ENCODE measurements at places on chromosomes 2 and 18.

GRCh38 chr18:42412281-42412680 is 457.2 kb downstream of the PIK3C3 start:
- no peaks in the 10 kb centered on the region for H3K27me3 ChIP-seq
- H3K4me1 ChIP-seq = no peaks in the 10 kb centered on the region
- H3K36me3 ChIP-seq = no peaks in the 10 kb centered on the region
- H3K27ac ChIP-seq = no peak overlapping the region
- DNase-seq = no peak

DNA sequence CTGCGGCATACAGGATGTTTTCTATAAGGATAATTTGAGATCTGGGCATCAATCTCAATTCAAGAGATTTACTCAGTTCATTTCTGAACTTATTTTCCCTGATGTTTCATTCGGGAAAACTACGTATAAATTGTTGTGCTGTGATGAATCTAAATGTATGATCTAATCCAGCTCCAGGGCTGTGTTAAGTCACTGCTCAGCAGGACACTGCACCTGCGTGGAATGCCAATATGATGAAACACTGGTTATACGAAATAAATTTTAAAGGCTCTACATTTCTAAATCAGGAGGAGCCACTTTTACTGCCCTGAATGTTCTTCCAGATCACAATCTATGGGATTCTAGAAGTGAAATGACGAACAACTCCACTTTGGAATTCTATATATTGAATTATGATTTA is 259.0 kb downstream of the HNMT start:
- H3K4me1 ChIP-seq = no peaks in the 10 kb centered on the region
- no peak overlapping the region for H3K27ac ChIP-seq
- H3K27me3 ChIP-seq = no peaks in the 10 kb centered on the region
- no peak for DNase-seq

DNA sequence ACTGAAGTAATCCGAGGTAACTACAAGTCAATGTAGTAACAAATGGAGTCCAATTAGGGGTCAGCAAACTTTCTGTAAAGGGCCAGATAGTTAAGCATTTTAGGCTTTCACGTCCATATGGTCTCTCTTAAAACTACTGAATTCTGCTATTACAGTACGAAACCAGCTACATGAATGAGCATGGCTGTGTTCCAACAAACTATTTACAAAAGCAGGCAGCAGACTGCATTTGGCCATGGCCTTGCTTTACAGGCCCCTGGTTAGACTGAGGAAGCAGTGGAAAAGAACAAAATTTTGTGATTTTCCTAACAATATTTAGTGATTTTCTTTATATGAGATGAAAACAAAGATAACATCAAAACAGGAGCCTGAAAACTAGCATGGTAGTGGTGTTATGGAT is 64.0 kb downstream of the RTN4 start:
- no peak for DNase-seq
- H3K27ac ChIP-seq = no peak overlapping the region
- H3K4me3 ChIP-seq = no peak overlapping the region

- H3K27me3 ChIP-seq = peaks cover 2% of the 10 kb centered on the region
- H3K4me3 ChIP-seq = no peak overlapping the region
- H3K36me3 ChIP-seq = no peaks in the 10 kb centered on the region
- no peaks in the 10 kb centered on the region for H3K4me1 ChIP-seq
- no peak for DNase-seq
Observed at GRCh38 chr2:212709280-212709679, 170.7 kb upstream of the ERBB4 start.

GRCh38 chr18:74264303-74265020 is 27.3 kb downstream of the CYB5A start:
- H3K36me3 ChIP-seq = no peaks in the 10 kb centered on the region
- H3K4me3 ChIP-seq = no peak overlapping the region
- no peaks in the 10 kb centered on the region for H3K4me1 ChIP-seq
- no peaks in the 10 kb centered on the region for H3K27me3 ChIP-seq
- DNase-seq = no peak

DNA sequence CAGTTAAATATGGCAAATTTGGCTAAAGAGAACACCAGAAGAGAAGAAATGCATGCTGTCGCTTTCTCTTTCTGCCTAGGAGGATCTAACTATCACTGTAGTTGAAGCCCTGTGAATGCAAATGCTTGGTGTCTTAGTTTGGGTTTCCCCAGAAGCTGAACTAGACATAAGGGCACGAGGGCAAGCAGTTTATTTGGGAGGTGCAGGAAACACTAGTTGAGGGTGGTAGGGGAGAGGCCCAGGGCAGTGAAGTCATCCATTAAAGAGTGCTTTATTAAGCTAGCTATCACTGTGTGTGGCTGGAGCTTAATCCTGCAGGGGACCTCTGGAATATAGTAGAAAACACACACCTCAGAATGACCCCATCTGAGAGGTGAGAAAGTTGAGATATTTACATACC is 639.8 kb upstream of the ZEB2 start:
- H3K27me3 ChIP-seq = no peaks in the 10 kb centered on the region
- H3K4me3 ChIP-seq = no peak overlapping the region
- no peaks in the 10 kb centered on the region for H3K36me3 ChIP-seq

GRCh38 chr2:40043191-40043590 is 264.1 kb upstream of the THUMPD2 start:
- no peaks in the 10 kb centered on the region for H3K27me3 ChIP-seq
- H3K36me3 ChIP-seq = peaks cover 2% of the 10 kb centered on the region
- no peak overlapping the region for H3K27ac ChIP-seq
- peaks cover 3% of the 10 kb centered on the region for H3K4me1 ChIP-seq

DNA sequence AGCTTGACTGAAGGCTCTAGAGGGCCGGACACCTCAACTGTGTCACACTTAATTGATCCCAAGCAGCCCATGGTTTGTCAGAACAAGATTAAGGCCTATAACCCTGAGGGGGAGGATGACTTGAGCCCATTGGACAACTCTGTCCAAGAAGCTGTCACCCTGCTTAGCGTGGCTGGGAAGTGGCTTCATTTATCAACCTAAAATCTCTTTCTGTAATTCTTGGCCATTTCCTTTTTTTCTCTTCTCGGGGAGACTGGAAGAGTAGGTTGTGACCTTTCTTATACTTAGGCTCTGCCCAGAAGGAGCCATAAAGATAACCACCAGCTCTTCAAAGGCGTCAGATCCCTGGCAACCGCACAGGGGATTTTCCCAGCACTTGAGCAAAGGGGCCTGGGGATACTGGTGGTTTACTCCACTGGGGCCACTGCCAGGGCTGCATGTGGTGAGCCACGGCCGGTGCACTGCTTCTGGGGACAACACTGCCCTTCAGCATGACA is 265.5 kb downstream of the CYRIA start:
- H3K27ac ChIP-seq = no peak overlapping the region
- H3K36me3 ChIP-seq = no peaks in the 10 kb centered on the region
- no peak for DNase-seq
- no peaks in the 10 kb centered on the region for H3K27me3 ChIP-seq
- H3K4me3 ChIP-seq = no peak overlapping the region
- H3K4me1 ChIP-seq = no peaks in the 10 kb centered on the region

DNA sequence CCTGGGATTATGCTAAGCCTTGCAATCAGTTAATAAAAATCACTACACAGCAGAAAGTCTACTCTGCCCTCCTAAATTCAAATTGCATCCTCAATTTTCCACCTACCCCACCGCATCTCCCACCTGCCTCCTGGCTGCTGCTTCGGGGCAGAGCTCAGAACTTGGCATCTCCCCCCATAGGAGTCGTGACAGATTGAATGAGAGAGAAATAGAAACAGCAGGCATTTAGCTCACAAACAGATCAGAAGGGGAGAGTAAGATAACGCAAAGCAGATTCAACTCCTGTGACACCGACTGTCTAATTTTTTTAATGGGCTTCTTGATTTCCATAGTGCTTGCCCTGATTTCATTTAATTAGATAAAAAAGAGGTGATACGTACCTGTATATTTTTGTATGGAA is 24.7 kb upstream of the LRRC30 start:
- H3K36me3 ChIP-seq = no peaks in the 10 kb centered on the region
- no peak overlapping the region for H3K27ac ChIP-seq
- no peak overlapping the region for H3K4me3 ChIP-seq
- H3K4me1 ChIP-seq = no peaks in the 10 kb centered on the region

DNA sequence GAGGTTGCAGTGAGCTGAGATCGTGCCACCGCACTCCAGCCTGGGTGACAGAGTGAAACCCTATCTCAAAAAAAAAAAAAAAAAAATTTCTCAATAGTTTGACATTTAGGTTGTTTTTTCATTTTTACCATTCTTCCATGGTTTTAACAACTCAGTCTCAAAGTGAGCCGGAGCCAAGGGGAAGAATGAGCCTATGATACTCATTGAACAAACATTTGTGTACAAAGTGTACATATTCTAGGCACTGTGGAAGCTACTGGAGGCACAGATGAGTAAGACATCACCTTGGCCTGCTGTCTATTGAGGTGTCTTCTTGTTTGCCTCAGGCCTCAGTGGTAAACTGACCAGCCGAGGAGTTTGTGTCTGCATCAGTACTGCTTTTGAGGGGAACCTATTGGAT is 21.9 kb downstream of the CENPO start:
- no peak for DNase-seq
- no peak overlapping the region for H3K27ac ChIP-seq
- H3K27me3 ChIP-seq = no peaks in the 10 kb centered on the region
- no peaks in the 10 kb centered on the region for H3K4me1 ChIP-seq
- H3K4me3 ChIP-seq = no peak overlapping the region

DNA sequence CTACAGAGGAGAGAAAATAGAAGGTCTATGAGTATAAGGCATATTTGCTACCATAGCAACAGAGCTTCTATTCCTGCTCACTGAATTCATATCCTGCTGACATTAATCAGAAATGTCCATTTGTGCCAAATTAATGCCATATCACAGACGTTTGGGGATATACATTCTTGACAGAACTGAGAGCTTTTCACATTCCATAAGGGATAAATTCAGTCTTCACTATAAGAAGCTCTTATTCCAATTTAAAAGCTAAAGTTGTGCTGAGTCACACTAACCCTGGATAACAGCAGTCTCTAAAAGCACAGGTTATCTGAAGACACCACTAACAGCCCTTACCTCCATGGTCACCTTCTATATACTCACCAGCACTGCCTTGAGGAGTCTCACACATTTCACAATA is 178.1 kb downstream of the RAB3GAP1 start:
- H3K27ac ChIP-seq = no peak overlapping the region
- DNase-seq = no peak
- peaks cover 7% of the 10 kb centered on the region for H3K36me3 ChIP-seq

GRCh38 chr2:218981881-218982585 is 3.0 kb downstream of the FEV start:
- peaks cover 1% of the 10 kb centered on the region for H3K36me3 ChIP-seq
- H3K4me1 ChIP-seq = peaks cover 18% of the 10 kb centered on the region
- H3K27ac ChIP-seq = no peak overlapping the region
- H3K4me3 ChIP-seq = no peak overlapping the region
- DNase-seq = no peak

DNA sequence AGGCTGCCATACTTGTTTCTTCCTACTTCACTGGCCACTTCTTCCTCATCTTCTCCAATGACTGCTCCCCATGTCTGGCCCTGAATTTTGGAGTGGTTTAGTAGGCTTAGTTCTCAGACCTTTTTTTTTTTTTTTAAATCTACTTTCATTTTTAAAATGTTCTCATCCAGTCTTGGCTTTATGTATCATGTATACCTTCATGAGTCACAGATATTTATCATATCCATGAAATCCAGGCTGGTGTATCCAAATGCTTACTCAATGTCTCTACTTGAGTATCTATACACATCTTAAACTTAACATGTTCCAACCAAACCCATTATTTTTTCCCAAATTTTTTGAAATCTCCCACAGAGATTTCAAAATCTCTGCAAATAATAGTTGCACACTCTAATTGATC is 26.3 kb upstream of the CFAP36 start:
- no peak for DNase-seq
- H3K27me3 ChIP-seq = peaks cover 11% of the 10 kb centered on the region
- no peak overlapping the region for H3K27ac ChIP-seq
- H3K4me1 ChIP-seq = no peaks in the 10 kb centered on the region

DNA sequence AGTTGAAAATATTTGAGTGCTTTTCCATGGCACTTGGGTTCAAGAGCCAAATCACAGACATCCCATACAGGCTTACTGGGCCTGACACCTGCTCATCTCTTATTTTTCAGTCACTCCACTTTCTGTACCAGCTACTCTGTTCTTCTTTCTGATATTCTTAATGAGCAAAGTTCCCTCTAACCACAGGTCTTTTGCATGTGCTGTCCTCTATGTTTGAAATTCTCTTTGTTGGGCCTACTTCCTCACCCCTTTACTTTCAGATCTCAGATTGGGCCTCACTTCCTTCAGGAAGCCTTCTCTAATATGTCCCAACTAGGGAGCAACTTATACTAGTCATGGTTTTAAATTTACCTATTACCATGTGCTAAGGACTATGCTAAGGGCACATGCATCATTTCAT is 81.8 kb upstream of the RBMS1 start:
- no peak overlapping the region for H3K27ac ChIP-seq
- no peaks in the 10 kb centered on the region for H3K27me3 ChIP-seq
- H3K4me3 ChIP-seq = no peak overlapping the region

DNA sequence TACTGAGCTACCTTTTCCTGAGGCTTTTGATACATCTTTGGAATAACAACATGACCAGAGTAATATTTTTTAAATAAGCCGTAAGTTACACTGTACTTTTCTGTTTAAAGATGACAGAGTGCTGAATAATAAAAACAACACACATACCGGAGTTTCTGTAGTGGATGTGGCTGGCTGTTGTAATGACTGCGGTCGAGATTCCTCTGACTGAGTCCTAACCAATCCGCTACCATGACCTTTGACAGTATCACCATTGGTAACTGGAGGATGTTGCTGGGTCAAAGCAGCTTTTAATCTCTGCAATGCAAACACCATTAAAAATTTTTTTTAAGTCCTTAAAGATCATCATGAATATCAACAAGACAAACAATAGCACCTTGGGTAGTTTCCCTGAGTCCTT is 70.7 kb downstream of the ATF2 start:
- peaks cover 25% of the 10 kb centered on the region for H3K36me3 ChIP-seq
- H3K27ac ChIP-seq = no peak overlapping the region
- no peak for DNase-seq
- H3K27me3 ChIP-seq = no peaks in the 10 kb centered on the region
- no peaks in the 10 kb centered on the region for H3K4me1 ChIP-seq
- H3K4me3 ChIP-seq = no peak overlapping the region

GRCh38 chr2:189441709-189442074 is 418 bp downstream of the WDR75 start:
- H3K36me3 ChIP-seq = peaks cover 9% of the 10 kb centered on the region
- H3K4me1 ChIP-seq = peaks cover 20% of the 10 kb centered on the region
- H3K27ac ChIP-seq = peak overlapping the region; percentile 100
- peak overlapping the region; percentile 99 for H3K4me3 ChIP-seq

DNA sequence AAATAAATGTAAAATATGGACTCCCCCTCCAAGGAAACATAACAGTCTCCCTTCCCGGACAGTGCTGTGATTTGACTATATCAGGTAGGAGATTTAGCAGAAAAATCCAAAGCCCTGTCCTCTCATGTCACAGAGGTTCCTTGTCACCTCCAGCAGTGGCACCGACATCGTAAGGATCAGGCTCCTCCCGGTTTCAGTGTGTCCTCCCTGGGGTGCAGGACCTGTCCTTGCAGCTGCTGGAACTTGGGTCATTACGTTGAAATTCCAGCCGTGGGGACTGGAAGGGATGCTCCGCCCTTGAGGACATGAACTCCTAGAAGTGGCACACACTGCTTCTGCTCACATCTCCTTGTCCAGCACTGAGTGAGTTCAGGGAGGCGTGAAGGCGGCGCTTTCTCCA is 101.1 kb upstream of the ODC1 start:
- H3K36me3 ChIP-seq = no peaks in the 10 kb centered on the region
- H3K27me3 ChIP-seq = peaks cover 38% of the 10 kb centered on the region
- no peak for DNase-seq
- H3K4me1 ChIP-seq = peaks cover 18% of the 10 kb centered on the region
- no peak overlapping the region for H3K4me3 ChIP-seq

- no peak overlapping the region for H3K4me3 ChIP-seq
- no peaks in the 10 kb centered on the region for H3K27me3 ChIP-seq
- DNase-seq = no peak
- H3K27ac ChIP-seq = no peak overlapping the region
- no peaks in the 10 kb centered on the region for H3K4me1 ChIP-seq
- H3K36me3 ChIP-seq = no peaks in the 10 kb centered on the region
Observed at GRCh38 chr2:40093021-40093675, 314.1 kb upstream of the THUMPD2 start.

All from activated CD4-positive, alpha-beta T cell treated with anti-CD3 and anti-CD28 coated beads, Interleukin-2, amount 10 ng/mL, durations not matched to agents 7 days and 5 days (primary cell).